ENCODE measurements at places on chromosomes 6 and 20.

DNA sequence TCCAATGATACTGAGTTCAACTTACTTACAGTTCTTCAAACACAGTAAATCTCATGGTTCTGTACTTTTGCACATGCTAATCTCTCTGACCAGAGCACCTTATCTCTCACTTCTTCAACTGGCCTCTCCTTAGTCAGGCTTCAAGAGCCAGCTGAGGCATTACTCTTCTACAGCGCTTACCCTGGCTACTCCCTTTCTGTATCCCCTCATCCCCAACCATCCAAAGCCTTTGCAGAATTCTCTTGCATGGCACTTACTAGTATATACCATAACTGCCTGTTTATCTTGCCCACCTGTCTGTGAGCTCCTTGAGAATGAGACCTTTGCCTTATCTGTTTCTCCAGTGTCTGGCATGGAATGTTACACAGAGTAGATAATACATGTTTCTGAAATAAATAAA is 49.2 kb downstream of the SESN1 start:
- no peak for DNase-seq

DNA sequence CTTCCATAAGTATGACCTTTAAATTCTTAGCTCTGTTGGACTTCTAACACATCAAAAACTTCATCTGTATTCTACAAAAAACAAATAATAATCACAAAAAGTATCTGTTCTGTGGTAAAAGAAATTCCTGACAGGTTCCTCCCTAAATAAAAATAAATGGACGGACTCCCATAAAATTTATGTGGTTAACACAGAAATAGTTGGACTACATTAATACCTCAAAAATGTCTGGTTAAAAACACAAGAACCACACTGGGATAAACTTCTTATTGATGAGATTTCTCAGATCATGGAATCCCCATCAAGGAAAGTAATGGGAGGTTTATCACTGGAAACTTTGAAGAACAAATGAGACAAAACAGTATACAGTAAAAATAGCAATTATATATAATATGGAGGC is 172.4 kb downstream of the MOXD1 start:
- DNase-seq: no peak

- DNase-seq: no peak
These were observed 56.5 kb upstream of the ADGRF1 start for GRCh38 chr6:47098570-47098993.

- DNase-seq: no peak
These were observed 29.6 kb upstream of the SMIM26 start for GRCh38 chr20:18537651-18538050.

GRCh38 chr6:30840935-30841643 is 43.2 kb upstream of the DDR1 start:
- DNase-seq: no peak

- DNase-seq: peak; percentile 2
These were observed 20.9 kb upstream of the VNN1 start for GRCh38 chr6:132734694-132735236.

DNA sequence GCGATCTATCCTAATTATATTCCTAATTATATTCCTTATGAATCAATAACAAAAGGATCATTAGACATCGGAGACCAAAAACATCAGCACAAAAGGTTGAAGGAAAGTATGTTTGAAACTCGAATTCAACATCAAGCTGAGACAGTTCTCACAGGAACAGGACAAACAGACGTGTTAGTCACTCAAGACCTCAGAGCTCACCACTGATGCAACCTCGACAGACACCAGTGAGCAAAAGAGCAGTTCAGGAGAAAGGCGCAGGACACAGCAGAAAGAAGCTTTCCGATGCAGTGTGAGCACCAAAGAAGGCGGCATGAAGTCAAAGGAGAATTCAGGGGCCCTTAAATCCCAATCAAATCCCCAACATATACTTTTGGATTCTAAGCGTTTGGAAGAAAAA is 6.3 kb upstream of the RAMACL start:
- no peak for DNase-seq

GRCh38 chr6:21067521-21067920 is 526.0 kb upstream of the SOX4 start:
- no peak for DNase-seq

- DNase-seq: no peak
These were observed 266.5 kb upstream of the RIMS1 start for GRCh38 chr6:71619836-71620235.

DNA sequence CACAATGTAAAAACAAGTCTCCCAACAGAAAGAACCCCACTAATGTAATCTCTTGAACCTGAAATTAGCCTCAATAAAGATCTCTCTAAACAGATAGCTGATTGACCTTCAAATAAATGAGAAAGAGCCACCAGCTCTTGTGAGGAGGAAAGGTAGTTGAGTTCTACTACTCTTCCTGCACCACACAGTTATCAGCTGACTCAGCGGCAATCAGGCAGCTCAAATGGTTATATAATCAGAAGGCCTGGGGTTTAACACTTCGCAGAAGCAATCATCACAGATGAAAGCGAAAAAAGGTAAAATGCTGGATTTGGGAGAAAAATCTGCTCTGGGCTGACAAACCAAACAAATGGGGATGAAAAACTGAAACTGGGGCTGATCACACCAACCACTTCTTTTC is 91.8 kb downstream of the CHD6 start:
- no peak for DNase-seq

DNA sequence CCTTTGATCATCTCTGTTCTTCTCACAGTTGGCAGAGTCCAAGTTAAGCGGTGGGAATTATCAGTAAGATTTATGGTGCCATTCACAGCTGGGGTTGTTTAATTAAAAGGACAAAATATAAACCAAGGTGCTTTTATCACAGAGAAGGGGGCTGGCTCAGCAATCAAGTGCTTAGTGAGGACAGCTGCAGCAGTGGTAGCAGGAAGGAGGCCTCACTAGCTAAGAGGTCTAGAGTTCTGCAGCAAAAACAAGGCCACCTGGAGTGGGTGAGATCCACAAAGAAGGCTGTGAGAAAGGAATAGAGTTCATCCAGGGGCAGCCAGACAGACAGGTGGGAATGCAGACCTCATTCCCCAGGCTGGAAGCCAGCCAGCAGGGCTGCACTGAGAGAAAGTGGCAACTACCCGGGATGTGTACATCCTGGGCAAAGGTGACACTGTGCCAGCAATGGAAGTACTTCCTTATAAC is 37.1 kb downstream of the PIGU start:
- DNase-seq: no peak

GRCh38 chr6:60643870-60644269 is 1642.2 kb downstream of the KHDRBS2 start:
- DNase-seq: no peak

GRCh38 chr6:119347466-119348095 is 2.0 kb downstream of the MAN1A1 start:
- DNase-seq: no peak

DNA sequence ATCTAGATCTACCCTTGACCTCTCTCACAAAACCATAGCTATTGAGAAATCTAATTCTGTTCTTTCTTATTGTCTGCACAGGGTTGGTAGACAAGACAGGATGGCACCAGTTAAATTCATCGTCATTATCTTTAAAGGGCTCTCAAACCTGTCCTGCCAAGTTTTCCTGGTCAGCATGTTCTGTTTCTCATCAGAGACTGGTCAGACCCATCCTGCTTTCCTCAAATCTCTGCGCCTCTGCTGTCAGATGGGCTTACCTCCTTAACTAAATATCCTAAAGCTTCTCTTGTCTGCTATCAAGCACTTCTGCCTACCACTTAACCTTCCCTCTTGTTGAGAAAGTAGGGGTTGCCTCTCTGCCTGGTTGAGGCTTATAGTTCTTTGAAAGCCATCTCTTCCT is 125.2 kb downstream of the MYO6 start:
- DNase-seq: no peak

DNA sequence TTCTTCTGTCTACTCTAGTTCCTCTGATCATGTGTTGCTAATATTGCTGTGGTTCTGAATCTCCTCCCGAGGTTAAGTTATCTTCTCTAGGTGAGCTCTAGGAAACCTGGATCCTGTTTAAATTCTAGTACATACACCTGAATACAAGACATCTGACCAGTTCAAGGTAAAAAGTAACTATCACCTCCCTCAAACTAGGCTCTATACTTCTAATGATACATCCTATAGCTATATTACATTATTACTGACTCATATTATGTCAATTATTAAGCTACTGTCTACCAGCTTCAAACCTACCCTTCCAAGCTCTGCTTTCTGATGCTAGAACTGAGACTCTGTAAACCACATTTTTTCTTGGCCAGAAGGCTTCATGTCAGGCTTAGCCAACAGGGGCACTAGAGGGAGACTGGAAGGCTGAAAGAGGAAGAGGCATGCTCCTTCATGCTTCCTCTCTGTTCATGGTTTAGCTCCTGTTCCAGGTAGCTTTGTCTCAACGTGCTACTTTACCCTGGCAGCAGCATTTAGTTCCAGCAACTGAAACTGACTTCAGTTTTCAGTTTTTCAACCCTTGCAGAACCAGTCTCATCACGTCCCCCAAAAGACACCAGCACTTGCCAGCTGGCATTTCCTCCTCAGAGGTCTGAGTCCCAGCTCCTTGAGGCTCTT is 148.4 kb upstream of the TOP1 start:
- DNase-seq: no peak

GRCh38 chr6:160861824-160862223 is 129.7 kb upstream of the MAP3K4 start:
- DNase-seq: no peak

- no peak for DNase-seq
These were observed 45.4 kb downstream of the RPF2 start for GRCh38 chr6:111027219-111027618.

GRCh38 chr6:31359581-31359980 is 2.6 kb upstream of the HLA-B start:
- DNase-seq: no peak

Measured in hippocampal formation (tissue), 2 donors.